ENCODE measurements at places on chromosomes 1 and 21. TPM values are rescaled to one million over a fixed set of nuclear protein-coding genes. Genes with fewer than 3 reads are reported as not detected.

SELENBP1 gene
- total RNA-seq = 11.3 TPM

IRF6 gene
- total RNA-seq = 50.9 TPM

PRXL2B gene
- 35.3 TPM for total RNA-seq

PTPN14 gene
- 59.2 TPM for total RNA-seq

KCNQ4 gene
- 0.81 TPM for total RNA-seq

GPX7 gene
- total RNA-seq = not detected

ANGPTL3 gene
- not detected for total RNA-seq

SRSF10 gene
- 96.2 TPM for total RNA-seq

KCNN3 gene
- 0.33 TPM for total RNA-seq

REN gene
- total RNA-seq = not detected

PLCH2 gene
- 1.5 TPM for total RNA-seq

NTNG1 gene
- not detected for total RNA-seq

FCRL2 gene
- not detected for total RNA-seq

CHI3L2 gene
- total RNA-seq = not detected

RIPK4 gene
- 30.1 TPM for total RNA-seq

KCNJ15 gene
- not detected for total RNA-seq

SPSB1 gene
- total RNA-seq = 33.8 TPM

CDK11B gene
- total RNA-seq = 21.2 TPM

SAMSN1 gene
- total RNA-seq = not detected

LCE3E gene
- not detected for total RNA-seq

KDF1 gene
- 20.5 TPM for total RNA-seq

STRIP1 gene
- total RNA-seq = 36.5 TPM

APCS gene
- not detected for total RNA-seq

S100A7A gene
- not detected for total RNA-seq

CA6 gene
- total RNA-seq = not detected

NPHS2 gene
- total RNA-seq = not detected

FLG2 gene
- total RNA-seq = not detected

FCRL4 gene
- not detected for total RNA-seq

TIPRL gene
- 34.1 TPM for total RNA-seq

ALPL gene
- not detected for total RNA-seq

DISC1 gene
- 7.4 TPM for total RNA-seq

SHISAL2A gene
- not detected for total RNA-seq

SUMO3 gene
- total RNA-seq = 81.5 TPM

SCAMP3 gene
- 64.1 TPM for total RNA-seq

KCNA2 gene
- not detected for total RNA-seq

CSF3R gene
- total RNA-seq = not detected

PADI4 gene
- total RNA-seq = 7.7 TPM

COL24A1 gene
- total RNA-seq = 0.15 TPM

LCE3D gene
- total RNA-seq = not detected

IGSF8 gene
- 27.4 TPM for total RNA-seq
